ENCODE measurements at places on chromosomes 1 and 21. TPM values are rescaled to one million over a fixed set of nuclear protein-coding genes. Genes with fewer than 3 reads are reported as not detected.
A peak's percentile ranks its signal among the peaks of the same experiment; 100 is the strongest.

DNA sequence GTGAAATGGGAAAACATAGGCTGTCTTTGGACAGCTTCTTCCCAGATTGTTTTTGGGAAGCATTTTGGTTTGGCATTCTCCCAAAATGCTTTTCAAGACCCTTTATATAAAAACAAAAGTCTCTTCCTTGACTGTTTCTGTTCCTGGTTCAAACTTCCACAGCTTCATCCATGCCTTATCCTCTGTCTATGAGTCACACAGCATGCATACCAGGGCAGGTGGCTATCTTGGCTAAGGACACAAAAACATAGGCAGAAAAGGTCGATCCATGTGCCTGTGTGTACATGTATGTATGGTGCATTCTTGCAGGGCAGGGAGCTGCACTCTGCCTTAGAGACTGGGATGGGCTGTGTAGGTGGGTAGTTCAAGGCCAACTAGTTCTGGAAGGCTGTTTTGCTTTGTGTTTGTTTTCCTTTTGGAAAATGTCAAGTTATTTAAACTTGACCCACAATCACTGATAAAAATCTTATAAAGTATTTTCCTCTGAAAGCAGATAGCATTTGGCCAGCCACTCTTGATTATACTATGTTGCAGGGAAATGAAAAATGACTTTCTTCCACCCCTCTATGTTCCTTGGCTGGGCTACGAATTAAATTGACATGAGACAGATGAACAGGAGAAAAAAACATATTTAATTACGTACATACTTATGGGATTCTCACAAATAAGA is 437.0 kb downstream of the SIPA1L2 start:
- no peaks in the 10 kb centered on the region for H3K27me3 ChIP-seq
- H3K4me3 ChIP-seq: no peak overlapping the region
- no peaks in the 10 kb centered on the region for H3K36me3 ChIP-seq
- H3K27ac ChIP-seq: no peak overlapping the region
- DNase-seq: no peak

DNA sequence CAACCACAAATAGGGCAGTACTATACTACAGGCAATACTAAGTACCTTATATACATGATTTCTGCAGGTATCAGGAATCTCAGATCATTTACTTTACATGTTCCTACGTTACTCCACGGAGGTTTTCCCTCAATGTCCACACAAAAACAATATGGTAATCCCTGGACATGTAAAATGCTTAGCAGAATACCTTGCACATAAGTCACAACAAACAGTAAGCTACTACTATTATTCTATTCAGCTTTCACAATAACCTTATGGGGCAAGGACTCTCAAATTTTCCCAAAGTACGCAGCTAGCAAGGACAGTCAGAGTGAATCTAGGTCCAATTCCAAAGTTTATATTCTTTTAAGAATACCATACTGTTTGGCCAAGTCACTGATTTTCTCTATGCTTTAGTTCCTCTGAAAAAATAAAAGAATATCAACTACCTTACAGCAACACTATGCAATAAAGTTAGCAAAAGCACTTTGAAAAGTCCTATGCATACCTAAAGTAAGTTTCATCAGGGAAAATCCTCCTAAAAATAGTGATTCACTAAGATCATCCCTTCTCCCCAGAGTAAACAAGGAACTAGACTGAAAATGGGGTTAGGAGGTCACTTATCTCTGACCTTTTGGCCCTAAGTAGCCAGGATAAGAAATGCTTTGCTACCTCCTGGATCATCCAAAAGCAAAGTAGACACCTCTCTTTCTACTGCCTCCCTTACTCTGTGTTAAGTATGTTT is 67.4 kb downstream of the LUZP1 start:
- H3K4me1 ChIP-seq: peaks cover 14% of the 10 kb centered on the region
- H3K27me3 ChIP-seq: no peaks in the 10 kb centered on the region
- DNase-seq: no peak
- no peaks in the 10 kb centered on the region for H3K36me3 ChIP-seq

DNA sequence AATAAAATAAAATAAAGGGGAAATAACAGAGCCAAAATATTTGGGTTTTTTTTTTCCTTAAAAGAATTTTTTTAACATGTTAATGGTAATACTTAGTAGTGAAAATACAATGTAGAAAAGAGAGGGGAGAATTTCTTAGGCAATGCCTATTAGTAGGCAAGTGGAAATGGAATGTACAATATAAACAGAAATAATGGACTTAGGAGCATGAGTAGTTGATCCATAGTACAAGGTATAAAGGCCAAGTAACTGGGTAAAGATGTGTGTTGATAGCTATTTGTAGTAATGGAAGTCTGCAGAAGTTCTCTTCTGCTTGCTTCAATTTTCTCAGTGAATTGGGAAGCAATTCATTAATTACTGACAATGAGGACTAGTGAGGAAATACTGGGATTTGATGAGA is 34.4 kb downstream of the TESK2 start:
- no peak for DNase-seq
- H3K27ac ChIP-seq: no peak overlapping the region
- no peaks in the 10 kb centered on the region for H3K36me3 ChIP-seq
- no peaks in the 10 kb centered on the region for H3K27me3 ChIP-seq

DNA sequence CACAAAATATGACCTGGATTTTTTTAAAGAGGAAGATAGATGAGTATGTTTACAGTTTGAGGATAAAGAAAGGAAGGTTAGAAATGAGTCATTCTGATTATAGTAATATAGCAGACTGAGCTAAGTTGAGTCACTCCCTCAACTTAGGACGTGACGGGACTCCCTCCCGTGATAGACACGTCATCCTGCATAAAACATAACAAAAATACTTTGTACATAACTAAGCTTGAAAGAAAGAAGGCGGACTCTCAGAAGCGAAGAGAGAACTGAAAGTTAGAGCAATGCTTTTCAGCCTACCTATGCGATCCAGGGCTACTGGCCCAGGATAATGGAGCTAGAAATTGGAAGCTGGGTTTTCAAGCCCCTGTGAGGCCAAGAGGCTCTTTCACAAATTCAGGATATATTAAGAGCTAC is 53.0 kb upstream of the DESI2 start:
- DNase-seq: peak; percentile 30
- no peaks in the 10 kb centered on the region for H3K27me3 ChIP-seq
- H3K27ac ChIP-seq: no peak overlapping the region
- H3K36me3 ChIP-seq: no peaks in the 10 kb centered on the region
- no peak overlapping the region for H3K4me3 ChIP-seq

- no peaks in the 10 kb centered on the region for H3K27me3 ChIP-seq
- no peaks in the 10 kb centered on the region for H3K36me3 ChIP-seq
- H3K4me3 ChIP-seq: peak overlapping the region; percentile 76
- H3K4me1 ChIP-seq: no peaks in the 10 kb centered on the region
- peak overlapping the region; percentile 75 for H3K27ac ChIP-seq
Measured at GRCh38 chr1:167714439-167715156, 7.2 kb upstream of the MPZL1 start.

- no peak overlapping the region for H3K4me3 ChIP-seq
- no peaks in the 10 kb centered on the region for H3K36me3 ChIP-seq
- H3K27ac ChIP-seq: no peak overlapping the region
Measured at GRCh38 chr1:114453361-114453784, 57.6 kb downstream of the TRIM33 start.

- no peak for DNase-seq
- no peaks in the 10 kb centered on the region for H3K27me3 ChIP-seq
- no peaks in the 10 kb centered on the region for H3K36me3 ChIP-seq
- H3K4me1 ChIP-seq: no peaks in the 10 kb centered on the region
- no peak overlapping the region for H3K27ac ChIP-seq
- no peak overlapping the region for H3K4me3 ChIP-seq
Measured at GRCh38 chr1:224106568-224107281, 7.2 kb upstream of the FBXO28 start.

DNA sequence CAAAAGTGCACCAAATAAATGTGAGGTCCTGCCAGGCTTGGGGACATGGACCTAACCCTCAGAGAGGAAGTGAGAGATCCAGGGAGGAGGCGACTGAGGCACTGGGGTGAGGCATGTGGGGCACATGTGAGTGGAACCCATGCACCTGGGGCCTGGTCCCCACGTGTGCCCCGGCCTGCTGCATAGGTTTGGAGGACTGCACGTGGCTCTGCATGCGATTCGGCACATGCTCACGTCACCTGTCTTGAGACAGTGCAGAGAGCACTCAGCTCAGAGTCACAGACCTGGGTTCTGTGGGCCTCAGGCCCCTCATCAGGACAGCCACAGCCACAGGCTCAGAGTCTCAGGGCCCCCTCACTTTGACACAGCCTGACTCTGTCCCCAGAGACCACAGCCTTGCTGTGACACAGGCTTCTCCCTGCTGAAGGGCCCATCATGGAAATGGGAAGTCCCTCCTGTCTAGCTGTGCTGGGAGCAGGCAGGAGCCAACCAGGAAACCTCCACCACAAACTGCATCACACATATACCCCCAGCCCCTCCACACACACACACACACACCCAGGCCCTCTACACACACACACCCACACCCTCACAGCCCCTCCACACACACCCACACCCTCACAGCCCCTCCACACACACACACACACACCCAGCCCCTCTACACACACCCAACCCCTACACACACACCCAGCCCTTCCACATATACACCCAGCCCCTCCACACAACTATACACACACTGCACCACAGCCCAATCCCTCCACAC is 48.2 kb downstream of the SLC9A1 start:
- peaks cover under 1% of the 10 kb centered on the region for H3K4me1 ChIP-seq
- no peak for DNase-seq
- no peak overlapping the region for H3K27ac ChIP-seq
- no peaks in the 10 kb centered on the region for H3K27me3 ChIP-seq
- no peaks in the 10 kb centered on the region for H3K36me3 ChIP-seq

Gene LRRC3
- total RNA-seq: 5.1 TPM

Gene SLC30A2
- total RNA-seq: not detected

Gene HES5
- total RNA-seq: 0.25 TPM

Gene FCRL1
- not detected for total RNA-seq

Gene PPFIA4
- total RNA-seq: 1.0 TPM

Gene FAM167B
- total RNA-seq: 2.9 TPM

Gene SPRR2B
- not detected for total RNA-seq
